Nephron progenitor cell (in vitro differentiated cells): ENCODE measurements at places on chromosomes 3 and 15.

GRCh38 chr3:50224639-50225038, 11.4 kb upstream of the GNAI2 start:
- no peak for DNase-seq

GRCh38 chr15:58369261-58369701, 62.5 kb upstream of the LIPC start:
- DNase-seq: no peak

DNA sequence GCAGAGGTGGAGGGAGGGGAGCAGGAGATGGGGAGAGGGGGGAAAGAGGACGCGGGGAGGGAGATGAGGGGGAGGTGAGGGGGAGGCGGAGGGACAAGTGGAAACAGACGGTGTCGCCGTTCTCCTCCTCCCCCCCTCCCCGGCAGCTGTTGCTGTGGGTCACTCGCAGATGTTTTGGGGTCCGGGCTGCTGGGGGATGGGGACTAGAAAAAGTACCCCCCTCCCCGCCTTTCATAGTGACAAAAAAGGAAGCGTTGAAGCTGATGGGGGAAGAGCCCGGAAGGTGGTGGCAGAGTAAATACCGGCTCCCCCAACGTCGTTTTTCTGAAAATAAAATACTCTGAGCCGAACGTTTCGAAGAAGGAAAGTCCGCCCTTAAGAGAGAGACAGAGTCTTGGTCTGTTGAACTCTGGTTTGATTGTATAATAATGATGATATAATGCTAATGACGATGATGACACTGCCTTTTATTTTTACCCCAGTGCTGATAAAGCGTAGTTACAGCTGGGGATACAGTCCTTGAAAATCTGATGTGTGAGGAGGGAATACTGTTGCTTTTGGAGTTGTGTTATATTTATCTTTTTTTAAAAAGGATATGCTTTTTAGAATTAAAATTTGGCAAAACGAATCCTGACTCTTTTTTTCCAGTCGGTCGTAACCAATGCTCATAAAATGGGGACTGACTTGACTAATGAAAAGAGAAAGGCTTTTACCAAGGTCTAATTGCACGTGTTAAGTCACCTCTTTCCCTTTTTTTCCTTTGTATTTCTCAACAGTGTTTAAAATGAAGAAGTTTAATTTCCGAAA, 993 bp downstream of the STXBP5L start:
- DNase-seq: no peak

DNA sequence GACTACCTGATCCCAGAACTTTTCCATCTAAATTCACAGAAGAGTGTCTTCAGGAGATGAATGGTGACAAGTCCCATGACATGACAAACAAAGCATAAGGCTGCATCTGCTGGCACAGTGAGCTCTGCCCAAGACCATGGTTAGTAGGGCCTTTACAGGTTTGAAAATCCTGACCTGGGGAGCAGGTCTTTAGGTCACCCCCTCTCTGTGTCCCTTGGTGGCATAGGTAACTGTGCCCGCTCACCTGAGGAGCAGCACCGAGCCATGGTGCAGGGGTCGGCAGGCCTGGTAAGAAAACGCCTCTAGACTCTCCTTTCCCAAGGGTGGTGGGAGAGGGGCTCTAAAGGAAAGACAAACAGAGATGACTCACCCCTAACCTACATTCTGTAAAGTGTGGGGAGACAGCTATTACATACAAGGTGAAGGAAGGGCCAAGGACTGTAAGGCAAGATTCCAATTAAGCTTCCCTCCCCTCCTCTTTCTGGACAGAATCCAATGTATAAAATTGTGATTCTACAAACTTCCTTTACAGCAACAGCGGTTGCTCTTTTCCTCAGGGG, 74.0 kb downstream of the SATB1 start:
- no peak for DNase-seq

DNA sequence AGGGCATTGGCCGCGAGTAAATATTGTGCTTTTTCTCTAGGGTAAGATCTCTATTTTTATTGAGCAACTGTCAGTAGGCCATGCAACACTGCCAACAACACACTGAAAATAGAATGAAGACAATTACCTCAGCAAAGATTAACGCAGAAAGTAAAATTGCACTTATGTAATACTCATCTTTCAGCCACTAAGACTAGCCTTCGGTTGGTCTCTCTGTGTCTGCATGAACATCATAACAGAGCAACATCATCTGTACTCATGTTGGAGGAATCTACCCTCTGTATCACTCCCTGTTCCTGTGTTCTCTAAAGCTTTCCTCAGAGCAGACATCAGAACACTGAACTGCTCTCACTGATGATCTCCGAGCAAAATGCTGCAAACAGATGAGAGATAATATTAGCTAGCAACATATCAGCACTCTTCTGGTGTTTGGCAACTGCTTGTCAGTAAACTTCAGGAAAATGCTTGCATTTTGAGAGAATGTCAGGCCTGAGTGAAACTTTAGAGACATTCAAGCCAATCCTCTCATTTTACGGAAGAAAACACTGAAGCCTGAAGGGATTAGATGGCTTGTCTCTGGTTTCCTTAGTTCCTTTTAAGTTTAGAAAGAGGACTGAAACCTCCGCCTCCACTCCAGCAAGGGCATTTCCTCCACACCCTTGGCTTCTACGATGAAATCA, 8.4 kb upstream of the LRRC3B start:
- DNase-seq: no peak

- no peak for DNase-seq
These were observed 15.3 kb downstream of the ANKRD28 start for GRCh38 chr3:15782429-15782828.

DNA sequence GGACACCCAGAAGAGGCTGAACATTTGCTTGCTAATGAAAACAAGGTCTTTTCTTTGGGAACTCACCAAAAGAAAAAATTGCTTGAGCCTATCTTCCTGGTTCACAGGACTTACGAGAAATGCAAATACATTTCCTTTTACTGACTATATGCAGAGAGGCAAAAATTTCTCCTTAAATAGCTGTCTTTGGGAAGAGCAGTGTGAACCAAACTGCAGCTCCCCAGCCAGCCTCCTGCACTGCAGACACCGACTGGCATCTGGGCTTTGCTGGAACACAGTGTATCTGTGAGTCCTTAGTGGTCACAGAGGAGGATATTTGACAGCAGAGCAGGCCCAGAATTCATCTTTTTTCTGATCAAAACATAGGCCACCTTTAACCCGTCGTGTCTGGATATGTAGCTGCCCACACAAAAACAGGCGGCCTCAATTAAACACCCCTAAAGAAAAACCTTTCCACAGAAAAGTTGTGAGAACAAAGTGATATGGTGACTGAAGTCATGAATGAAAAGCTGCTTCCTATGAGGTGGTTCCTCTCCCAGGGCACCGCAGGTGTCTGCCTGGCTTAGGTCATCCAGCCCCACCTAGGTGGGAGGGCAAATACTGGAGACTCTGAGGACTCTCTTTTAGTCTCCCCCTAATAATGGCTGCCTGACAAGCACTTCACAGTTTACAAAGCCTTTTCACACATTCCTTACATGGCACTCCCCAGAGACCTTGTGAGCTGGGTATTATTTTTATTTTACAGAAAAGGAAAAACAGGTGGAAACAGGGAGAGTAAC, 46.1 kb upstream of the TMEM158 start:
- no peak for DNase-seq

- DNase-seq: peak; percentile 57
These were observed 8.2 kb upstream of the OCA2 start for GRCh38 chr15:28107111-28107903.

DNA sequence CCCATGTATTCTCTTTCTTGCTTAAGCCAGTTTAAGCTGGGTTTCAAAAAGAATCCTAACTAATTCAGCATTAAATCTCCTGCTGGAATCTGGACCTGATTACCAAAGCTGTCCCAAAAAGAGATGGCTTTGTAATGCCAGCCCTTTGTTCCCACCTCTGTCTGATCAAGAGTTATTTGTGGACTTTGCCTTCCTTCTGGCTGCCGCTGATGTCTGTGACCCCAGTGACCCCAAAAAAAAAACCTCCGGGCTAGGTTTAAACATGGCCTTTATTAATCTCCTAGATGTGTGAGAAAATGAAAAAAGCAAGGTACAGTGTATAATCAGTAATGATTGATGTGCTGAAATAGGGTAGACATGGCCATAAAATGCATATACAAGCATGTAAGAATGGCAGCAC, 20.7 kb downstream of the CRYGS start:
- no peak for DNase-seq

GRCh38 chr3:138688871-138689299, 80.3 kb downstream of the FAIM start:
- DNase-seq: no peak

DNA sequence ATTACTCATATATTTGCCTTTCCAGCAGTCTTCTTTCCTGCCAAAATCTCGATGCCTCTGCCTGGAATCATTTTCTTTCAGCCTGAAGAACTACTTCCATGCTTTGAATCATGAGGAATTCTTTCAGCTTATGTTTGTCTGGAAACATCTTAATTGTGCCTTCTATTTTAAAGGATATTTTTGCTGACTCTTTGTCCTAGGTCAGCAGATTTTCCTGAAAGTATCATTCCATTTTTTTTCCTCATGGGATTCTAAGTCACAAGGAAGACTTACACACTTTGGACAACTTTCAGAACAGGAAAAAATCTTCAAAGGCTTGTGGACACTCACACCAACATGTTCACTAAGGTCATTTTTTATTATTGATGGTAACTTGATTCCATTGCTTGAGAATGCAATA, 10.1 kb downstream of the PRR23E start:
- no peak for DNase-seq

- DNase-seq: no peak
These were observed 25.9 kb upstream of the CAPN7 start for GRCh38 chr3:15180042-15180611.

DNA sequence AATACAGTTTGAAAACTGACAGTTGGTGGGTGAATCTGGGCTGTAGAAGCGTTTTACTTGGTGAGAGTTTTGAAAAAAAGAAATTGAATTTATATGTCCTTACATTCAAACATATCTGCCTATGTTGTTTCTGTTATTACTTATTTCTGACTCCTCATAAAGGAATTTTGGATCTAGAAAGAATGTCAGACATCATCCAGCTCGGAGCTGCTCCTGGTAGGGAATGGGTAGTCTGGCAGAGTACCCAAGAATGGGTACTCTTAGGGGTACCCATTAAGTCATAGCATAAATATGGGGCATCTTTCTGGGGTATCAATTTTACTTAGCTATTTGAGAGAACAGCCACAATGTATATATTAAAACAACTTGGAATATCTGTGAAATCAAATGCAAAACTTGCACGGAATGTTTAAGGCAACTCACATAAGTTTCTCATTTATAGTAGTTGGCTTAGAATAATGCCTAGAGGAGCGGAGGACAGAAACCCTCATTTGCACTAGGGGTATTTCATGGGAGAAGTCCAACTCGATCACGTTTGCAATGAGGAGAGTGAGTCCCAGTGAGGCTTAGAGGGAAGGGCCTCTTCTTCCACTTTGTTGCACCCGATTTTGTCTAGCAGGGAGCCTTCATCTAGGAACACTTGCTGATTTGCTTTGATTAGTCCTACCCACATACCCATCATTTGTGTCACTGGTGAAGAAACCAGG, 2.4 kb upstream of the LARP6 start:
- DNase-seq: no peak

DNA sequence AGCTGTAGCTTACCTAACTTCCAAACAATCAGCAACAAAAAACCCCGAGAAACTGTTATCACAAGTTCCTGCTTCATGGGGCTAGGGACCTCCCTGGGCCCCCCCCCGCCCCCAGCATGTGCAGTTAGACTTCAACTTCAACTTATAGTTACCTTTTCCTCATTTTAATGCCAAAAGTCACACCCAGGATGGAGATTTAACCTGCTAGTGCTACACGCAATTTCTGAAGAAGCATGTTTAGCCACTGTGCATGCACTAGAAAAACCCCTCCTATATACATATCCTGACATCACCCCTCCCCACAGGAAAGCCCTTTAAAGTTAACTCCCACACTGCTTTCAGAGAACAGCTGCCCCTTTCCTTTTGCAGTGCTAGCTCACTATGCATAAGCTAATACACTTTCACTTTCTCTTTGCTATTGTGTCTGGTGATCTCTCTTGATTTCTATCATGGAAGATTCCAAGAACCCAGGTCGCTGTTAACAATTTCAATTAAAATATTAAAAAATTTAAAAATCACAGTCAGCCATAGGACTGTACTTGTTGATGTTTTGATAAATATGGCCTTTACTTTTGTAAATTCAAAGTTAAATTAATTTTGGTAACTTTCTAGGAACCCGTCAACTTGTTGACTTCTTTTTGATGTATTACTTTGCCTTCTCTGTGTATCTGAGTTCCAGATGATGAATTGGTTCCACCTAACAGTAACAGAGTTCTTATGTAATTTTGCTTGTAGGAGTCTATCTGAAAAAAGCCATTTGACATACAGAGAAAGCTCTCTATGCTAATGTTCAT, 75.2 kb upstream of the ACAD9 start:
- no peak for DNase-seq

DNA sequence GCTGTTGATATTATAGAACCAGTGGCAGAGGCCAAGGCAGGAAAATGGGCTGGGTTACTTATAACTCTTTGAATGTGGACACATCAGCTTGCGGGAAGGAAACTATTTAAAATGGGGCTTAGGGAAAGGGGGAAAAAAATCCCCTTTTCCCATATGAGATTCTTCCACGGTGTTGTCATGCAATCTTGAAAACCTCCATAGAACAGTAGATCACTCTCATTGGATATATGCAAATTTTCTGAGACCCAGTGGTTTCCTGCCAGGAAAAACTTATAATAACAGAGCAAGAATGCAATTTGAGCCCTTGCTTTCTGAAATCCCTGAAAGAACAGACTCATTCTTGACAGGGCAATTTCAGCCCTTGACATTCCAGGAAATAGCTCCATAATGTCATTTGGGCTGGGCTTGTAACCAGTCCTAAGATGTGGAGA, 31.1 kb downstream of the TMEM212 start:
- no peak for DNase-seq

DNA sequence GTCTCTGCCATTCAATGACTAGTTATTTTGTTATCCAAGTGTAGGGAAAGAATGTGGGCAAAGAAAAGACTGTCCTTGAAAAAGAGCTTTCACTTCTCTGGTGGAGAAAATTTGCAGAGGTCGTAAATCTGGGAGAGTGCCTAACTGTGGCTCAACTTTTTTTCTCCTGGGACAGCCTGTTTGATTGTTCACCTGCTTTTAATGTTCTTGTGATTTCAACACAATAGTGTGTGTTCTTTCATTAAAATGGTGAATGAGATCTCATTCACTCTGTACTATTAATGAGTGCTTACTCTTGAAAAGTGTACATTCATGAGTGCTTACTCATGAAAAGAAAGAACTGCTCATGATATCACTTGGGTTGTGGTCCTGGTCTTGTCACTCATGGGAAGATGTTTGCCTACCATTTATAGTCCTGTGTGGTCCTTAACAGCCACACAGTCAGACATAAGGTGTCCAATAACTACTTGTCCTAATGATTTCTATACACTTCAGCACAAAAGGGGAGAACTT, 567.3 kb downstream of the GRM7 start:
- no peak for DNase-seq

GRCh38 chr15:60421544-60421943, 23.8 kb upstream of the ANXA2 start:
- DNase-seq: no peak

- DNase-seq: no peak
These were observed 36.1 kb upstream of the ARHGEF26 start for GRCh38 chr3:154085071-154085470.

DNA sequence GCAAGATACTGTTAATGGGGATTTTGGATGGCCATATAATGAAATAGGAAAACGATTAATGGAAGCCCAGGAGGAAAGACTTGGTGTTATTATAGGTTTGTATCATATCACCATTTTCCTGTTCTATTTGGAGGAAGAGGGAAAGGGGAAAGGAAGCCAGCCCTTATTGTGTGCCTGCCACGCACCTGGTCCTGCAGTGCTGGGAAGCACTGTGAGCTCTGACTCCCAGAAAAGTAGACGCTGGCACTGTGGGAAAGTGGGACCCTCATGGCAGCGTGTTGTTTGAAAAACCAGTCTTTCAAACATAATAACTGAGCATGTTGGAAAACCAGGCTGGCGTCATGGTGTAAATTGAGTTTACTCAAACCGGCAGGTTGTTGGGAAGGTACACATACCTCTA, 22.0 kb downstream of the CGNL1 start:
- no peak for DNase-seq
